Activated T-helper 2 cell treated with anti-CD3 and anti-CD28 coated beads, Interferon-gamma antibody, Interleukin-2, Interleukin-4, amounts not matched to agents 10 μg/mL and 5 μg/mL and 100 μg/mL, durations not matched to agents 14 hours and 24 hours and 36 hours (primary cell): ENCODE measurements at places on chromosomes 7 and 10. TPM values are rescaled to one million over a fixed set of nuclear protein-coding genes. Genes with fewer than 3 reads are reported as not detected.

The ZNF33B gene
- 6.3 and 6.5 TPM in 2 replicates for total RNA-seq

DNA sequence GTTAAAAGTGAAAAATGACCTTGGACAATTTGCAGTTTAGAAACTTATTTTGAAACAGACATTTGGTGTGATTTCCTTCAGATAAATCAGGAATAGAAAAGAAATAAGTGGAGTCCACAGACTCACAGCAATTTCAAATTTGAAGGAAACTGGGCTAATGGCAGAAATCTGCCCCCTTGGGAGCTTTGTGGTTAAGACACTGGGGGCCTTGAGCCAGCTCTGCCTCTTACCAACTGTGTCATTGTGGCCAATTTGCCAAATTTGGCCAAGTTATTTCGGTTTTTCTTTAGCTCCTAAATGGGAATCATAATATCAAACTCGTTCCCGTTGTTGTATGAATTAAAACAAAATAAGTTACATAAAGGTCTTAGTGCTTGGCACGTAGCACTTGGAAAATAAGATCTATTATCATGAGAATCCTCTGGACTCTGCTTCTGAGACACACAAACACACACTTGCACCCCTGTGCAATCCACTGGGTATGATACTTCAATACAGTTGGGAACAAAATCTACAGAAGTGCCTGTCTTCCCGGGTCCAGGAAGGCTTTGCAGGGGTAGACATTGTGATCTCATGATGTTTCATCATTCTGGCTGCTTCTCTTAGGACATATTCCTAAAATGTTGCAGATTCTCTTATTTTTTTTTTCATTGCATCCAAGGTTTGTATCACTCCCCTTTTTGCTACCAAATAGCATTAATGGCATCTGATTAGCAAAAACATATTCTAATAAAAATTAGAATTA is 4.9 kb downstream of the ARMC3 start:
- DNase-seq, result no peak

The PTPRZ1 gene
- total RNA-seq, result not detected in 2 replicates

- no peak for DNase-seq
Observed at GRCh38 chr10:118682533-118682932, 72.2 kb downstream of the CACUL1 start.

The BMPER gene
- not detected in 2 replicates for total RNA-seq

The SEMA3D gene
- 0.09 and 0.11 TPM in 2 replicates for total RNA-seq

DNA sequence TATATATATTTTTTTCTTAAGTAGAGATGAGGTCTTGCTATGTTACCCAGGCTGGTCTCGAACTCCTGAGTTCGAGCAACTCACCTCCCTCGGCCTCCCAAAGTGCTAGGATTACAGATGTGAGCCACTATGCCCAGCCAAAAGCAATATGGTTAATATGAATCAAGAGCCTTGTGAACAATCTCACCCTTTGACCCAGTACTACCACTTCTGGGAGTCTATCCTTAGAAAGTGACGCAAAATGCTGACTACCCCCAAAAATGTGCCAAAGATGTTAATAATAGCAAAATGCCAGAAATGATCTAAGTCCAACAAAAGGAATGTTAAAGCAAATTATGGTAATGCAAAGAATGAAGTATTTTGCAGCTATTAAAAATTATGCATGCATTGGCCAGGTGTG is 44.3 kb downstream of the HOXA1 start:
- no peak for DNase-seq

DNA sequence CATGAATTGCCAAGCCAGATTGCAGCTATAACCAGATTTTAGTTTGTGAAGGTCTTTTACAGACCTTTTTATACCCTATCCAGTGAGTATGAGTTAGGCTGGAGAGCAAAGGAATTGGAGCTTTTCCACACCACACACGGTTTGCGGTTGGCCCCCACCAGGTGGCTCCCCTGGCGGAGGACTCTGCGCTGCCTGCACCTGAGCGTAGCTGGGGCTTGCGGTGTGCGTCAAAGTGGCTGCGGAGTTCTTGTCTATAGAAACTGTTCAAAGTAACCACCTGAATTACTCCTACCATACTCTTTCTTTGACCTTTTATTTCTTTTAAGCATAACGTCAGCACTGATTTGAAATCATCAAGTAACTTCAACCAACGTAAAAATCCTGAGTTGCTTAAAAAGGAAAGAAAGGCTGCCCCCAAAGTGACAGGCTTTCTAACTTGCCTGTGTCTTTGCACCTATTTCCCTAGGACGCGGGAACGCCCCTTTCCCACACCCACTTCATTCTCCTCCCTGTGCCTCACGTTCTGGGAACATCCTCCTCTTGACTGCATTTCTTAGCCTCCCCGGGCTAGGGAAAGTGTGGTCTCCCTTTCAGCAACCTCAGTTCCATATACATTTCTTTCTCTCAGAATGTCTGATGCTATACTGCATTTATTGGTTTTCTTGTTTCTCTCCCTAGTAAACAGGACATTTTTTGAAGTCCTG is 47.6 kb upstream of the TMEM72 start:
- DNase-seq, result no peak

GRCh38 chr10:76086761-76087639 is 655.6 kb downstream of the LRMDA start:
- DNase-seq, result no peak

The RARRES2 gene
- not detected in 2 replicates for total RNA-seq

DNA sequence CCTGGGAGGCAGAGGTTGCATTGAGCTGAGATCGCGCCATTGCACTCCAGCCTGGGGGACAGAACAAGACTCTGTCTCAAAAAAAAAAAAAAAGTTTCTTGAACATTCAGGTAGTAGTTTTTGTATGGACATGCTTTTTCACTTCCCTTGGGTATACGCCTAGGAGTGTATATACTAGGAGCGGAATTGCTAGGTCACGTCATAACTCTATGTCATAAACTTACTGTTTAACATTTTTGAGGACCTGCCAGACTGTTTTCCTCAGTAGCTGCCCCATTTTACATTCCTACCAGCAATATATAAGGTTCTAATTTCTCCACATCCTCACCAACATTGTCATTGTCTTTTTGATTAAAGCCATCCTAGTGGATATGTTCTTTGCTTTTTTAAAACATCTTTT is 51.6 kb downstream of the MKI67 start:
- DNase-seq, result no peak
